AG04450 (cell line): ENCODE measurements at places on chromosomes 4 and X.

DNA sequence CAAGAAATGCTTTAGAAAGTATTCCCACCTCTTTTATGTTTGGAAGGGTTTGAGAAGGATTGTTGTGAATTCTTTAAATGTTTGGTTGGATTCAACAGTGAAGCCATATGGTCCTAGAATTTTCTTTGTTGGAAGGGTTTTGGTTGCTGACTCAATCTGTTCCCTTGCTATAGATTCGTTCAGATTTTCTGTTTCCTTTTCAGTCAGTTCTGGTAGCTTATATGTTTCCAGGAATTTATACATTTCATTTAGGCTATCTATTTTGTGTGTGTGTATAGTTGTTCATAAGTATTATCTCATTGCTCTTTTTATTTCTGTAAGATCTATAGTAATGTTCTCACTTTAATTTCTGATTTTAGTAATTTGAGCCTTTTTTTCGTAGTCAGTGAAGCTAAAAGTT lies 114.4 kb downstream of the MSN start:
- no peak for DNase-seq

GRCh38 chrX:39941332-39941920 lies 156.3 kb downstream of the BCOR start:
- DNase-seq = no peak

DNA sequence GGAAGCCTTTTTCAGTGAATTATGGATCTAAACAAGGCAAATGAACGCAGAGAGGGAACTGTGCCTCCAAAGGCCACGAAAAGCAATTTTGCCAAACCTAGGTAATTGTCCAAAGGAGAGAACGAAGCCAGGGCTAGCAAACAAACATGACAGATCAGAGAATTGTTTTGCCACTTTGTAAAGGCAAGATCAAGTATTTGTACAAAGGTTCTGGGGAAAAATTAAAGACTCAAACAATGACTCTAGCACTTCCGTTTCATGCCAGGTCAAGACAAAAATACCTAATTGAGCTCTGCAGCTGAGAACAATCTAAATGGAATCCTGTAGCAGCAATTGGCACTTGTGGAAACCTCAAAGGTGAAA lies 8.5 kb downstream of the RBM47 start:
- DNase-seq = no peak

GRCh38 chrX:25503826-25504225 lies 488.1 kb upstream of the ARX start:
- no peak for DNase-seq

GRCh38 chr4:133320576-133321170 lies 171.6 kb downstream of the PCDH10 start:
- no peak for DNase-seq

- peak; percentile 6 for DNase-seq
These were observed 29.4 kb downstream of the EVC2 start for GRCh38 chr4:5678977-5679376.

DNA sequence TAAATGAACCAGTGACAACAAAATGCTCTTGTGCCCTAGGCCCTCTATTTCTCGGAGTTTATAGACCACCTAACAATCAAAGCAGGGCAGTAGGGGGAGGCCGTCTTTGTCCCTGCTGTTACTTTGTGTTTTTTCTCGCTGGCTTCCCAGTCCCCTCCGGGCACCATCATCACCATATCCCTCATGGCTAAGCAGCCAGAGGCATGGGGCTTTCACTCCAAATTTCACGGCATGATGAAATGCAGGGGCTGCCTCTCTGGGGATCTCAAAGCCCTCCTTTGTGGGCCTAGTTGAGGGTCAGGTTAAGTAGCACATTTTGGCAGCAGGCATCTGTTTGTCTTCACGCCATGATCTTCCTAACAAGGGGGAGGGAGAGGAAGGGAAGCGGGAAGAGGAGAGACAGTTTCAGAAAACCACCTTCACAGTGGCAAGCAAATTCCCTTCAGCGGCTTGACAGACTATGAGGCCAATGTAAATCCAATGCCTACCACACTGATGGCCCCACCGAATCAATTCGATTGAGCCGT lies 91.9 kb downstream of the ANOS1 start:
- DNase-seq = no peak

GRCh38 chrX:3713225-3713936 lies at the start of gene PRKX:
TSS of gene PRKX (minus strand) at chrX:3713649. CDS start at chrX:3713253, 396 bp downstream.
- no peak for DNase-seq

DNA sequence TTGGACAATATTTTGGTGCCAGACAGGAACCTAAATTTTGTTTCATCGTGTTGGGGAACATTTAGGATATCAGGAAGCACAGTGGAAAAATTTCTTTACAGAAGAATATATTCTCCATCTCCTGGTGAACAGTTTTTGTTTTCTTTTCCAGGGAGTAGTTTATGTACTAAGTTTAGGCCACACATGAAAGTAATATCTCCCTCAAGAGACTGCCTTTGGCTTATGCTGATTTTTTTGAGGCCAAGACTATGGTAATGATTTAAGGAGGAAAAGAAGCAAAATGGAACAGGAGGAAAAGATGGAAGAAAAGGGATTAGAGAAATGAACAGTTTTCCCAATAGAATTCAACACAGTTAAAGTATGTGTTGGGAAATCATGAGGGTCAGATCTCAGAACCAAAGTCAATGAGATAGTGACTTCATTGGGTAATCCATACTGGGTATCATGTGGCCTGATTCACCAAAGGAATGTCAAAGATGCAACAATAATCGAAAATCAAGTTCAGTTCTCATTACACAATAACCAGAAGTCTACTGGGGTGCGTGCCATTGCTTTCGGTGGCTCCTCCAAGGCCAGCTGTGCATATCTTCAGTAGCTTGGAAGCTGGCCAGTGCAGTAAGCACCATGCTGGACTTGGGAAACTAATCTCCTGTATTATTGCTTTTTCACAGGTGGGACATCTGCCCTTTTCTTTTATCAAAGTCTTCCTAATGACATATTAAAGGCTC lies 234.8 kb downstream of the COL25A1 start:
- DNase-seq = peak; percentile 55

DNA sequence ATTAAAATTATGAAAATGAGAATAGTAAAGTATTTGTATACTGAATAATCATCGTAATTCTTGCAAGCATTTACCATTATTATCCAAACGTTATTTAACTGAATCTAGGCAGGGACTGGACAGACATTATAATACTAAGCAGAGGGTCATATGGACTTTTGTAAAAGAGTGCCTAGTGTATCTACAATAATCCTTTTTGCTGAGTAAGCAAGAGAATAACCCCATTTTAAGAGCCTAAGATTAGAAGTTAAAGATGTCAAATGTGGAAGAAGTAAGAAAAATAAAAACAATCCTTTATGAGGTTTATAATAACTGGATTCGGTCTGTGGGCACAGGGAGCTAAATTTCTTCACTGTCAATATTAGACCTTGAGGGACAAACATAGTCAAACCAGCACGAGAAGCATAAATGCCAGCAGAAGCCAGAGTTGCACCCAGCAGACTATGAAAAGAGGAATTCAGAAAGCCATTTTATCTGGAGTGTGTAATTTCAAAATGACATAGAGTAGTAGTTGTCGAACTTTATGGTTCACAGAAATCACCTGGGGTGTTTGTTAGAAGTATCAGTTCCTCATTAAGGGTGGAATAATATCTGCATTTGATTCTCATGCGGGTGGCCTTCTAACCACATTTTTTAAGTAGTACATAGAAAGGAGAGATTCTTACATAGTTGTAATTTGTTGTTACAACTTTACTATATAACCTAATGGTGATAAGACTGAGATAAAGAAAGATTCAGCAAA lies 39.7 kb upstream of the DCLK2 start:
- no peak for DNase-seq

GRCh38 chr4:74590476-74590875 lies 145.5 kb downstream of the AREG start:
- no peak for DNase-seq

- no peak for DNase-seq
These were observed 95.4 kb upstream of the BANK1 start for GRCh38 chr4:101695176-101695575.

DNA sequence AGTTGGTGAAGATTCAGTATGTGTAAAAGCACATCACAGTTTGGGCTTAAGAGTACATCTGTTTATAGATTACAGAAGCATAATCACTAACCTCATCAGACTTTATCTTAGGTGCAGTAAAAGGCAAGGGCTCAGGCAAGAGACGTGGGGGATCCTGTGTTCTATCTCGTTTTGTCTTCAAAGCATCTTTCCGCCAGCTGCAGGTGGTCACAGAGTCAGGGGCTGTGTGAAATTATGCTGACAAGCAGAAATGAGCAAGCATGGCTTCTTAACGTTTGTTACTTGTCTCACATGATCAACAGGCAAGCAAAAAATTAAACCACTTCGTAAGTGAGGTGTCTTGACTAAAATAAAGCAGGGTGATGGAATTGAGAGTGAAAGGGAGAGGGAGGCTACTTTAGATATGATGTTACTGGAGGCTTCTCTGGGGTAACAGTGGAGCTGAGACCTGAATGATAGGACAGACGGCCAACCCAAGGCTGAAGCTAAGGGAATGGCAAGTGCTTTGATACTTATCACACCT lies 1.4 kb upstream of the TEC start:
- no peak for DNase-seq

GRCh38 chr4:5186271-5187064 lies 135.2 kb downstream of the STK32B start:
- no peak for DNase-seq
